Ovary (tissue), 10 donors: ENCODE measurements at places on chromosomes 4 and X. TPM values are rescaled to one million over a fixed set of nuclear protein-coding genes. Genes with fewer than 3 reads are reported as not detected.

Gene TMSB15C
- polyA plus RNA-seq = 11.3 TPM

Gene MSL3
- polyA plus RNA-seq = 12.3 TPM

Gene ATP2B3
- polyA plus RNA-seq = 0.01 TPM

Gene HPGDS
- 7.4 TPM for polyA plus RNA-seq

Gene TMEM271
- polyA plus RNA-seq = not detected

Gene GASK1B
- polyA plus RNA-seq = 170 TPM

Gene VCX3B
- not detected for polyA plus RNA-seq

Gene GIMD1
- polyA plus RNA-seq = not detected

Gene TMSB4X
- 5,006 TPM for polyA plus RNA-seq

Gene RAB40A
- 1.9 TPM for polyA plus RNA-seq

Gene C4orf36
- 1.4 TPM for polyA plus RNA-seq

Gene MAGEA12
- not detected for polyA plus RNA-seq

Gene TLR2
- polyA plus RNA-seq = 7.9 TPM

Gene MAGEE2
- 0.25 TPM for polyA plus RNA-seq

Gene MAGEC2
- not detected for polyA plus RNA-seq

Gene TAF7L
- polyA plus RNA-seq = 0.25 TPM

Gene SSX4
- not detected for polyA plus RNA-seq

Gene PPP1R2C
- polyA plus RNA-seq = not detected

Gene ASB11
- polyA plus RNA-seq = 0.06 TPM

Gene HNRNPH2
- polyA plus RNA-seq = 52.9 TPM

Gene MAGEB16
- polyA plus RNA-seq = 0.06 TPM

Gene RS1
- polyA plus RNA-seq = not detected

Gene PLS3
- 111 TPM for polyA plus RNA-seq
